ENCODE measurements at places on chromosomes 7 and 10.

GRCh38 chr10:11702264-11702663 is 39.9 kb upstream of the ECHDC3 start:
- no peak for ATAC-seq

DNA sequence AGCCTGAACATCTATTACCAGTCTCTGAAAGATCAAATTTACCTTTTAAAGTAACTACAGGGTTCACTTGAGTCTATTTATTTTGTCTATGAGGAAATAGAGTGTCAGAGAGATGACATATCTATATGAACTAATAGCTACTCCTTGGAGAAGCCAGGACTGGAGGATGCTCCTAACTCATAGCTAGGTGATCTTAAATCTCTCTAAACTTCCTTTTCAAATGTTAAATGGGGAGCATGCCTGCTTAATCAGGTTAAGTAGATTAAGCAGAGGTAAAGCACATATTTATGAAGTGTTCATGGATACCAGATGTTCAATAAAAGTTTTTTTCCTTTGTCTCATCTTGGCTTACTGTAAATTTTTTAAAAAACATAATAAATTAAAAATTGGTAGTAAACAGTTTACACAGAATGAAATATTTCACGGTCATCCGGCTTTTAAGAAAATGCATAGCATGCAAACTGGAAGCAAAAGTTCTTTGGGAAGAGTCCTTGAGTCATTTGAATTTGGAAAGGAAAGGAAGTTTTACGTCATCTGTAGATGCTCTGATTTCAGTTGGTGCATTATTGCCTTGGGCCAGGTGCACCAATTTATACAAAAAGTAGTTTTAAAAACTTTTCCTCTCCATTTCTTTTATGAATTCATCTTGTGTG is 155.1 kb downstream of the BICC1 start:
- no peak for ATAC-seq

- ATAC-seq, result peak; percentile 40
These were observed 129.2 kb downstream of the APBB1IP start for GRCh38 chr10:26567351-26567721.

- ATAC-seq, result no peak
These were observed 177.8 kb downstream of the NSUN6 start for GRCh38 chr10:18473424-18474117.

DNA sequence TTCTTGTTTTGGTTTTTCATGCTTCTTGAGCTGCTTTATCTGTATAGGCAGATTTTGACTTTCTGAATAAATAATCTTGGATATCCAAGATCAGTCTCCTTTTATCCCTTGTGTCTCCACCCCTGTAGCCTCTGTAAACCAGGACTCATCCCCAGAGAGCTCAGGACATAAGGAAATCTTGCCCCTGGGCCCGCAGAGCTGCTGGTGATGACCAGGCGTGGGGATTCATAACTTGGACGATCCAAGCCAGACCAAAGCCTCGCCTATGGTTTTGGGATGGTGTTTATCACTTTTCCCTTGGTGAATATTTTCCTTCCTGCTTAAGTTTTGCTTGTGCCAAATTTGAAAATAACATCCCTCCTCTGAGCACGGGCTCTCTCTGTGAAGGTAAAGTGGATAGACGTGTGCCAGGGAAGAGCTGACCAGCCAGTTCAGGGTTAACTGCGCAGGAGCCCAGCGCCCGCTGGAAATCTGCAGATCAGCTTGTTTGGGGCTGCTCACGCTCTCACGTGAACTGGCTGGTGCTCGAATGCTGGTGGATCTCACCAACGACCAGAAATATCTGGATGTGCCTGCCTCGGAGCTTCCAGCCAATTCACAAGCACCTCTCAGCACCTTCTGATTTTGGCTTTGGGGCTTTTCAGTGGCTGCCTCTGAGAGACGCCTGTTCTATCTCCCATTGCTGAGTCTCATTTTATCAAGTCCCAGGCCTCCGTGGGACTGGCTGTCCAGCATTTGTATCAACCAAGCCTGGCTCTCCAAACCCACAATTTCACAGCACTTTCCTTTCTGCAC is 132.1 kb upstream of the BTBD16 start:
- peak; percentile 12 for ATAC-seq

Measured in SK-N-SH treated with all-trans-retinoic acid at 6 μM for 48 hours (cell line).